Activated CD8-positive, alpha-beta T cell treated with anti-CD3 and anti-CD28 coated beads, Interleukin-2, amount 10 ng/mL, durations not matched to agents 7 days and 5 days (primary cell): ENCODE measurements at places on chromosomes 16 and 17. TPM values are rescaled to one million over a fixed set of nuclear protein-coding genes. Genes with fewer than 3 reads are reported as not detected.

The CCL15 gene
- total RNA-seq = not detected

The BIRC5 gene
- total RNA-seq = 114 TPM

The KDM6B gene
- 12.6 TPM for total RNA-seq

The ABCA10 gene
- total RNA-seq = 0.26 TPM

The CACNA1H gene
- total RNA-seq = 0.57 TPM

The IGSF6 gene
- total RNA-seq = 0.24 TPM

The MILR1 gene
- total RNA-seq = 2.3 TPM

The CLDN7 gene
- total RNA-seq = 1.3 TPM

The KRTAP9-8 gene
- not detected for total RNA-seq
